Right forelimb (tissue), 1 donor: ENCODE measurements at places on chromosomes 13 and 19.

GRCh38 chr13:82615043-82615442 lies 1267.2 kb downstream of the SLITRK1 start:
- DNase-seq, result no peak

DNA sequence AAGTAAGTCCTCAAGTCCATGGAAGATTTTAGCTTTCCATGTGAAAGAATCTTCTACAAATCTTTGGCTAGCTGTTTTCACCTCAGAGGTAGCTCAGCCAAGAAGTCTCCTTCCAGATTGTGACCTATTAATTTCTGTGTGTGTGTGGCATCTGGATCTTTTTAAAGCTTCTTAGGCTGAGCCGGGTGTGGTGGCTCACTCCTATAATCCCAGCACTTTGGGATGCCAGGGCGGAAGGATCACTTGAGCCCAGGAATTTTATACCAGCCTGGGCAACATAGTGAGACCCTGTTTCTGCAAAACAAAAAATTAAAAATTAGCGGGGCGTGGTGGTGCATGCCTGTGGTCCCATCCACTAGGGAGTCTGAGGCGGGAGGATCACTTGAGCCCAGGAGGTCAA lies 13.4 kb upstream of the SLC44A2 start:
- no peak for DNase-seq

DNA sequence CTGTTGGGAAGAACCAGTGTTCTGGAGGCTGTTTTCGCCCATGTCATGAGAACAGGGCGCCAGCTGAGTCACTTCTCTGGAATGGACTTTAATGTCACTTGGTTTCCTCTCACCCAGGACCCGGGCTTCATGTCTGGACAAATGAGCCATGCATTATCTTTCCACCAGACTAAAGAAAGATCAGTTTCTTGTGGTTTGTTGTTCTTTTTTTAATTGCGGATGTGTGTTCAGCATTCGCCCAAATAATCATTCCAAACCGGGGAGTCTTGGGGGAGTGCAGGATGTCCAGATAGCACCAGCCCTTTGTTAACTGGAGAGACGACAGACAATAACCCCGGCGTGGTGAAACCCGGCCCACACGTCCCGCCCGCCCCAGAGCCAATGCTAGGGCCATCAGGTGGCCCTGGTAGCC lies 102.5 kb downstream of the COL4A2 start:
- peak; percentile 40 for DNase-seq

GRCh38 chr19:43310221-43310620 lies 40.9 kb upstream of the PSG9 start:
- DNase-seq, result no peak

GRCh38 chr13:55410398-55411330 lies 1730.1 kb upstream of the PRR20A start:
- DNase-seq, result no peak

DNA sequence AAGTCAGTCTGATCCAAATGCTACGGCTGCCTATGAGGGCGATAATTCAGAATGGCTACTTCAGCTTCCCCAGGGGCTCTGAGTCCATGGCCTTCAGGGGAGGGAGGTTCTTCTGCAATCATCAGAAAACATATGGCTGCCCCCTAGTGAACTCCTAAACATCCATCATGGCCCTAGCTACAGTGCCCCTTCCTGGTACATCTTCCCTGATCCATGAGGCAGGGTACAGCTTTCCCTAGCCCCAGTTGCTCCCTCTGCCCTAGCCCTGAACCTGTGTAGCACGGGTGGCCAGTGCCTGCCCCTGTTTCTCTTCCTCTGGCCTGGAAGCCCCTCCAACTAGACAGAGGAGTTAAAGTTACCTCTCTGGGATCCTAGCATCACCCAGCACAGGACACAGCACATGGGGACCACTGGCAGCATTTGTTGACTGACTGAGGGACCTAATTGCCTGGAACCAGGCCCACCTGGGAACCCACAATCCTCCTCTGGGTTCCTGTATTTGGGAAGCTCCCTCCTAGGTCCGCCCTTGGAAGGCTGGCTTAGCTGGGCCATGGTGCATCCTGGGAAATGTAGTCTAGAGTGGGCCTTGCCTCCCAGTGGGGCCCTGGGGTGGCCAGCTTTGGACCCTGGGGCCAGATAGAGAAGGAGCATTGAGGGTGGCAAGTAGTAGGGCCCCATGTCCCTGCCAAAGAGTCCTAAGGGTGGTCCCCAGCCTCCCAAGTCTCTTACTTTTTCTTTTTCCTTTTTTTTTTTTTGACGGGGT lies 17.7 kb upstream of the SEMA6B start:
- DNase-seq, result no peak

GRCh38 chr19:2494084-2494446 lies 18.1 kb downstream of the GADD45B start:
- DNase-seq, result no peak

DNA sequence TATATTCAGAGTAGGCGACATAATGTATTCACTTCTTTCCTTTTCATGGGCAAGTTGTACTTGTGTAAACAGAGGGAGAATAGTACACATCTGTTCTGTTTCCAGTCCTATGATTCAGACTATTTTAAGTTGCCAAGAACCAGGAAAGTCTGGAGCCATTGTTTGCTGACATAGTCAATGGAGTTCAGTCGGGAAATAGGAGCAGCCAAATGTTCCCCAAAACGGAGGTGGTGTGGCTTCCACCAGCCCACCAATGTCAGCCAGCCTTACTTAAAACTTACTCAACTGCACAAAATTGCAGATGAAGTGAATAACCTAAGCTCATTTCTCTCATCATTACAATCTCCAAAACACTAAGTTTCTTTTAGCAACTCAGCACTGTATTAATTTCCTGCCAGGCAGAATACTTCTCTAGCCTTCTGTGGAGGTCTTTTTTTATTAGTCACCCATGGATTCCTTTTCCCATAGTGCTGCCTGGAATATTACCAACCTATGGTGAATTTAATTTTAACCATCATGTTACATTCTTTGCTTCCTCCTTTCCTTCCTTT lies 22.3 kb upstream of the CSNK1A1L start:
- DNase-seq, result peak; percentile 56

- no peak for DNase-seq
Measured at GRCh38 chr19:14156122-14156521, 19.7 kb upstream of the ASF1B start.

- no peak for DNase-seq
Measured at GRCh38 chr13:76645632-76646031, 240.6 kb downstream of the KCTD12 start.

DNA sequence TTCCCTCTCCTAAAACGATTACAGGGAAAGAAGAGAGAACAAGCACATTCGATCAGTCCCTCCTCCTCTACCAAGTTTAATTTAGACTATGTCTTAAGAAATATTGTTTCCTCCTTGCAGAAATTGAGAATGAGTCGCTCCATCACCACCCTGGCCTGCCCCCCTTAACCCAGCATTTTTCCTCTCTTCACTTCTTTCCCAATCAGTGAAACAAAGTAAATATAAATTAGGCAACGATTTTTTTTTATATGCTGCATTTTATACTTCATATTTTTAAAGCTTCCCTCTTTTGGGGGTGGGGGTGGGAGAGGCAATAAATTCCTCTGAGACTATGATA lies 300.0 kb downstream of the SPRY2 start:
- no peak for DNase-seq

GRCh38 chr19:33436360-33437345 lies 63.1 kb downstream of the CEBPG start:
- peak; percentile 34 for DNase-seq

DNA sequence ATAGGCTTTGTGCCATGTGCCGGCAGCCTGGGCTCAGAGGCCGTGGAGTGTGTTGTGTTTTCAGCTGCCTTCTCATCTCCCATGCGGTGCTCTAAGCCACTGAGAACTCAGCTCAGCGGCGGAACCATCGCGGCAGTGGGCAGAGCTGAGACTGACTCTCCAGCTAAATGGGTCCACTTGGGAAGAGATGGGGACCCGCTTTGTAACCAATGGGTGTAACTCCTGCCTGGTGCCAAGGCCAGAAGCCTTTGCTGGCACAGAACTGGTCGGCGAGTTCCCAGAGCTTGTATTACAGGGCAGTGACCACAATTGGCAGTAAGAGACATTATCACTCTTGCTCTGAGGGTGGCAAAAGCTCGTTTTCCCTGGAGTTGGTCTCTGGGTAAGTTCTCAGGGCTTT lies 183.0 kb downstream of the STK24 start:
- no peak for DNase-seq

DNA sequence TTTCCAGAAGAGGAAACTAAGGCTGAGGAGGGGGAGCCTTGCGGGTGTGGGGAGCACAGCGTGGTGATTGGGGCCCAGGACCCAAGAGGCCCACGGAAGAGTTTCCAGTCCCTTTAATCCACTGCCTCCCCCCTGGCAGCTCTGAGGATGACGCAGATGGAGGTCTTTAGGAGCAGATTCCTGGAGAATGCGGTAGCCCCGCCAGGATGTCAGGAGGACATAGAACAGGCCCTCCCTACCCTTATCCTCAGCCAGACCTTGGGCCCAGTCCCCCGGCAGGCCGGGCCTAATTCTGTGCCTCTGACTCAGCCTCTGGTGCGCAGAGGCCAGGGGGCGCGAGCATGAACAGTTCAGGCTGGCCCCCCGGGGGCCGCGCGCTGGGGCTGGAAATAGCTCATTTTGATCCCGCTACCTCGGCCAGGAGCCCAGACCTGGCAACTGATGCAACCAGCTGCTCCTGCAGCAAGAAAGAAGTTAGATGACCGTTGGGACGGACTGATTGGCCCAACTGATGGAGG lies 461 bp upstream of the HSPB6 start:
- peak; percentile 96 for DNase-seq

DNA sequence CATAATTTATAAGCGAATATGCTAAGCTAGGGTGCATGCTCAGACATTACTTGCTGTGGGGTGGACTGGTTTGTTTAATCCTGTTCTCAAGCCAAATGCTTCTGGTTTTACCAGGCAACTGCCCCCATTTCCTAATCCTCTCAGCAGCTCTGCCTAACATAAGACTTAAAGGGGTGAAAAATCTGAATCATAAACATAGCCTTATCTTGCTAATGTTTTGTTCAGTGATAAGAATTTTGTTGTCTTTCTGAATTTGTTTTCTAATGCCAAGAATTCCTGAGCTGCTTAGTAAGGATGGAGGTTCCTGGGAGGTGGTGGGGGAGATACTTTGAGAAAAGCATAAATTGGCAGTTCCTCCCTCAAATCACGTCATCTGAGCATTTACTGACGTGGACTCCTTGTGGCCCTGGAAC lies 42.7 kb downstream of the ING1 start:
- no peak for DNase-seq

DNA sequence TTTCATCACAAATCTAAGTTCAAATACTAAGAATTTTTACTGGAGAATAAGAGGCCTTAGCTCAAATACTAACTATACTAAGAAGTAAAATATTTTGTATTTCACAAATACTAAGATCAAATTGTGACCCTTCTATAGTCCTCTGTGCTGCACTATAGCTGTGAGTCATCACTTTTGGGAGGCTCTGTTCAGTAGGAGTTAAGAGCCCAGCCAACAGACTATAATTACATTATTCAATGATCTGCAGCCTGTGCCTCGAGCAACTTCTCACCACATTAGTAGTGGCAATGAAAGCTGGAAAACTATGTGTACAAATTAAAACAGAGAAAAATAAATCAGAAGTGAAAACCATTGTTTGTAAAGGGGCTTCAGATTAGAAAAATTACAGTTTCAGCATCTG lies 147.3 kb upstream of the GPC6 start:
- DNase-seq, result no peak

DNA sequence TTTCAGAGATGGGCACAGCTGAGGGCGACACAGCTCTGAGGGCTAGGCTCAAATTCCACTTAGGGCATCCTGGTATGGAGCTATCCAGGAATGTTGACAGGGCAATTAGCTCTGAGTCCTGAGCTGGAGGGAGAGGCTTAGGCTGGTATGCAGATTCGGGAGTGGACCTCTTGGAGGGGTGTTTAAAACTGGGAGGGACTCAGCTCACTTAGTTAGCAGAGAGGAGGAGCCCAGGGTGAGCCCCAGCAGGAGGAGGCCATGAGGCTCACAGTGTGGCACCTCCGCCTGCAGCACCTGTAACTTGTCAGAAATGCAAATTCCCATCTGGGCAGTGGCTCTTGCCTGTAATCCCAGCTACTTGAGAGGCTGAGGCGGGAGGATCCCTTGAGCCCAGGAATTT lies 10.2 kb upstream of the NOP53 start:
- DNase-seq, result no peak

- peak; percentile 76 for DNase-seq
Measured at GRCh38 chr19:7862413-7862951, 11.7 kb downstream of the PRR36 start.

DNA sequence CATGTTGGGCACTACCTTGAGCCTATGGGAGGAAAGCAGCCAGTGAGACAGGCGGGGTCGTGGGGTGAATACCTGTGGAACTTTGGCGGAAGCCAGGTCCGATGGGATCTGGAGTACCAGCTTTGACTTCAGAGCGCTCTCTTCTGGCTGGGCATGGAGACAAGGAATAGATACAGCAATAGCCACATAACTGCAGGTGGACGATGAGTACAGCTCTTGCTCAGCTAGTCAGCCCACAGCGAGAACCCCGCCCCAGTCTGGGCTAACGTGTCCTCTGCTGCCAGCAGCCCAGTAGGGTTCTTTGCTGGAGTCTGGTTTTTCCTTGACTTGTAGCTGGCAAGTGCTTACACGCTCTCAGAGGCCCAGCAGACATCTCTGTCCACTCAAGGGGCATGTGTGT lies 83.4 kb downstream of the SIPA1L3 start:
- no peak for DNase-seq

DNA sequence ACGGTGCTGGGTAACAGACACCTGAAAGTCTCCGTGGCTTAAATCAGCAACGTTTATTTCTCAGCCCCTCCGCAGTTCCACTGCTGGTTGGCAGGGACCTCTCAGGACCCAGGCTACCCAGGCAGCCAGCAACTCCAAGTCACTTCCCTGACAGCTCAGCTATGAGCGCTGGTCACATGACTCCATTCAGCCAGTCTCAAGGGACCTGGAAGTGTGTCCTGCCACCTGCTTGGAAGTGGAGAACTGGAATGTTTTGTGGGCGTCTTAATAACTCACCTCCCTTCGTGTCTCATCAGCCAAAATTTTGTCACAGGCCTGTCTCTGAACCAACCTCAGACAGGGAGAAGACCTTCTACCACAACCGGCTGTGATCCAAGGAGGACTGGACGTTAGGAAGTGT lies 72.8 kb downstream of the DPF1 start:
- no peak for DNase-seq

GRCh38 chr13:33183431-33184111 lies 102.0 kb downstream of the STARD13 start:
- DNase-seq, result no peak

GRCh38 chr13:66365101-66365500 lies 865.0 kb downstream of the PCDH9 start:
- DNase-seq, result no peak

DNA sequence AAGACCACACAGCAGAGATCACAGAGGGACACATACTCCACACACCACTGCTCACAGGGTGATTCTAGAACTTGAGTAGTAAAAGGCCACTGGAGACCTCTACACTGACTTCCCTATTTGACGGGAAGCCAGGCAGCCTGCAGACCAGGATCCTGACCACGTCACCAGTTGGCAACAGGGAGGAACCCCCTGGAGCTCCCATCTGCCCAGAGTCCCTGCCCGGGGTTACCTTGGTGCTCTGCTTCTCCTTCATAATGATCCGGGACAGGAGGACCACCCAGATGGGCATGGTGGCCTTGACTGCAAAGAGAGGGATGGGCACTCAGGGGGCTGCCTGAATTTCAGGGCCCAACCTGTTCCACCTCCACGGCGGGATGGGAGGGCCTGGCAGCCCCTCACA lies 932 bp downstream of the SLC35E1 start:
- DNase-seq, result no peak

GRCh38 chr19:51297406-51297805 lies 14.0 kb upstream of the IGLON5 start:
- DNase-seq, result no peak

GRCh38 chr13:90015565-90016507 lies 1331.7 kb upstream of the MIR17HG start:
- no peak for DNase-seq
